Fibroblast of the conjunctiva (primary cell): ENCODE measurements at places on chromosomes 7 and 10.
A peak's percentile ranks its signal among the peaks of the same experiment; 100 is the strongest.

DNA sequence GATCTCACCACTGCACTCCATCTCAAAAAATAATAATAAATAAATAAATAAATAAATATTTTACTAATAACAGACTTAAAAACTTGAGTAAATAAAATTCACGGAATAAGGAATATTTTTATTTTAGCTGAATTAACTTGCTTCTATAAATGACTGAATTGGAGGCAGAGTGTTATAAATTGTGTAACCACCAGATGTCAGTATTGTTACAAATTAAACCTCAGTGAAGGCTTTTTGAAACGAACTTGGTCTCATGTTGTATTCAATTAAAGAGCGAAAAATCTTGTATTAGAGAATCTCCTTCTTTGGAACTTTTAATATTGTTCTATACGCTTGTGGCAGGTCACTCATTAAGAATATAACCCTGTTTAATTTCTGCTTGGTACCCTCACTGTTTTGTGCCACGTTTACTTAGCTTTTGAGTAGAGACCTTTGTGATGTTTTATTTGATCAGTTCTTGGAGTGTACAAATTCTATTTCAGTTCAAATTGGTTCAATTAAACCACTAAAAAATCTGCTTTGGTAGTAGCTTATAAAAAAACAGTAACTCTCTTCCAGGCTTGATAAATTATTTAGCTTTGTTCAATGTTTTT, 45.6 kb upstream of the SCIN start:
- peak; percentile 43 for DNase-seq

DNA sequence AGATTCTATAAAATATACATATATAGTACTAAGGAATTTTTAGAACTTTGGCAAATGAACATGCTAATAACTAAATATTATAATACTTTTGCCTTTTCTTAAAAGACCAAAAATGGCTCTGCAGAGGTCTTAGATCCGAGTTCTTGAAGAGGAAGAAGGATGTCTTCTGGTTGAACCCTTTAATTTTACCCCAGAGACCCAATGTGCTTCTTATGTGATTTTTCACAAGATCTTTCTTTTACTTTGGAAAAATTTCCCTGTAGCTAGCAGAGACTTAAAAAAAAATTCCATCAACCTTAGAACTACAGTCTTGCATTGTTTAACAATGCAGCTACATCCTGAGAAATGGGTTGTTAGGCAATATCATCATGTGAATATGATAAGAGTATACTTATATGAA, 663.2 kb downstream of the PARD3 start:
- no peak for DNase-seq

- DNase-seq = no peak
These were observed 380.7 kb upstream of the SHH start for GRCh38 chr7:156192921-156193320.

- DNase-seq = no peak
These were observed 4.9 kb downstream of the GNB2 start for GRCh38 chr7:100678291-100678984.

DNA sequence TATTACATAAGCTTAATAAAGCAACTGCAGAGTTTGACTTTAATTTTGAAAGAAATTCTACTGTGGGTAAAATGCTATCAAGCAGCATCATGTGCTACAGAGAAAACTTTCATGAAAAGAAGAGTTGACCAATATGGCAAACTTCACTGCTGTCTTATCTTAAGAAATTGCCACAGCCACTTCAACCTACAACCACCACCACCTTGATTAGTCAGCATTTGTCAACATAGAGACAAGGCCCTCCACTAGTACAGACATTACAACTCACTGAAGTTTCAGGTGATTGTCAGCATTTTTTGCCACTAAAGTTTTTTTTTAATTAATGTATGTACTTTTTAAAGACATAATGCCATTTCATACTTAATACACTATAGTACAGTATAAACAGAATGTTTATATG, 350.3 kb downstream of the HPSE2 start:
- DNase-seq = no peak

DNA sequence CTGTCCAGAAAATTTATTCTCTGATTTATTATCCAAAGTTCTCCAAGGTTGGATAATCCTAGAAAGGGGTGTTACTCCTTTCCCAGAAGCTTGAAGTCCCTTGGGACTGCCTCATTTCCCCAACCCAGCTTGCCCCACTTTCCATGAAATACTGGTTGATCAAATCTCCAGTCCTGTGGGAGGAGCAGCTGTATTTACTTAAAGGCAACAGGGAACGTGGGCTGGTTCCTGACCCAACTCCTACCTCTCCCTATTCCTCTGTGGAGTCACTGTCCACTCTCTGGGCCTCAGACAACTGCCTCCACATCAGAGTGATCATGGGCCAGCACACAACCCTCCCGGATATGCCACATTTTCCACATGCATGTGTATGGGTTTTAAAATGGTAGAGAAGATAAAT, 166.2 kb upstream of the PRR15 start:
- no peak for DNase-seq

DNA sequence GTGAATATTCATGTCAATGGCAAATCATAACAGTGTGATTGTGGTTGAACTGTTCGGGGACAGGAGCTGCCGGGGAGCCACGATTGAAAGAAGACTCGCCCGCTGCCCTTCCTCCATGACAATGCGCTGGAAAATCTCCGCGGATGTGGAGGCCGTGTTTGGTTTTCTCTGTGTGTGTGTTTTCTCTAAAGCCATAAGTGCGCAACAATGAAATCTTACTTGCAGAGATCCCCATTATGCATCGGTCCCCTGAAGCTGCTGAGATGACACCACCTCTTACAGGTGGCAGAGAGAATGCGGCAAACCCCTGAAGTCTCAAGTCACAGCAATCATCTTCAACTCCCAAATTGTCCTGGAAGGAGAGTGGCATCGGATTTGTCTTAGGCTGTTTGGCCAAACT, 442.3 kb upstream of the MKI67 start:
- DNase-seq = no peak

GRCh38 chr7:126222782-126223181, 1030.0 kb downstream of the GRM8 start:
- DNase-seq = no peak

- DNase-seq = no peak
These were observed 169.2 kb upstream of the LYZL2 start for GRCh38 chr10:30798646-30799185.

DNA sequence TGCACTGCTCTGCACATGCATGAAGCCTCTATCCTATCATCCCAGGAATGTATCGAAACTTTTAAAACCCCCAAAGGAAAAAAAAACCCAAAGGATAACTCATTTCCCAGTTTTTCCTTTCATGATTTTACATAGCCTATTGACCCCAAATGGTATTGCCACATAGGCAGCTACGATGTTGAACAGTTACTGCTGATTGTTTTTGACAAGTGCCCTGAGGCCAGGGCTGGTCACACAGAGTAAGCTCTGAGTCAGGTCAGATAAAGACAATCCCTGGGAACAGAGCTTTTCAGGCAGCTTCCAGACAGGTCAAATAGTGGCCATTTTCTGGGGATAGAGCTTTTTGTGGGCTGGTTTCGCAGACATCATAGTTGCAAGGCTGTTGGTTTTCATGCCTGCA, 52.1 kb downstream of the MYL10 start:
- DNase-seq = no peak

GRCh38 chr10:102657984-102658724, 13.9 kb downstream of the TRIM8 start:
- no peak for DNase-seq

DNA sequence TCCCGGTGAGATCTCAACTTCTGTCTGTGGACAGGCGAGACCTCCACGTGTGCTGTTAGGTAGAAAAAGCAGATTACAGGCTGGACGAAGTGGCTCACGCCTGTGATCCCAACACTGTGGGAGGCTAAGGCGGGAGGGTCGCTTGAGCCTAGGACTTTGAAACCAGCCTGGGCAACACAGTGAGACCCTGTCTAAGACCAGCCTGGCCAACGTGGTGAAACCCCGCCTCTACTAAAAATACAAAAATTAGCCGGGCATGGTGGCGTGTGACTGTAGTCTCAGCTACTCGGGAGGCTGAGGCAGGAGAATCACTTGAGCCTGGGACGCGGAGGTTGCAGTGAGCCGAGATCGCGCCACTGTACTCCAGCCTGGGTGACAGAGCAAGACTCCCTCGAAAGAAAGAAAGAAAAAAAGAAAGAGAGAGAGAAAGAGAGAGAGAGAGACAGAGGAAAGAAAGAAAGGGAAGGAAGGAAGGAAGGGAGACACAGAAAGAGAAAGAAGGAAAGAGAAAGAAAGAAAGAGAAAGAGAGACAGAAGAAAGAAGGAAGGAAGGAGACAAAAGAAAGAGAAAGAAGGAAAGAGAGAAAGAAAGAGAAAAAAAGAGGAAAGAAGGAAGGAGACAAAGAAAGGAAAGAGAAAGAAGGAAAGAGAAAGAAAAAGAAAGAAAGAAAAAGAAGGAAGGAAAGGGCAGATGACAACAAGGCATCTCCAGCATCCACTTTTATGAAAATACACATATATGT, 29.6 kb upstream of the SUN1 start:
- DNase-seq = no peak

DNA sequence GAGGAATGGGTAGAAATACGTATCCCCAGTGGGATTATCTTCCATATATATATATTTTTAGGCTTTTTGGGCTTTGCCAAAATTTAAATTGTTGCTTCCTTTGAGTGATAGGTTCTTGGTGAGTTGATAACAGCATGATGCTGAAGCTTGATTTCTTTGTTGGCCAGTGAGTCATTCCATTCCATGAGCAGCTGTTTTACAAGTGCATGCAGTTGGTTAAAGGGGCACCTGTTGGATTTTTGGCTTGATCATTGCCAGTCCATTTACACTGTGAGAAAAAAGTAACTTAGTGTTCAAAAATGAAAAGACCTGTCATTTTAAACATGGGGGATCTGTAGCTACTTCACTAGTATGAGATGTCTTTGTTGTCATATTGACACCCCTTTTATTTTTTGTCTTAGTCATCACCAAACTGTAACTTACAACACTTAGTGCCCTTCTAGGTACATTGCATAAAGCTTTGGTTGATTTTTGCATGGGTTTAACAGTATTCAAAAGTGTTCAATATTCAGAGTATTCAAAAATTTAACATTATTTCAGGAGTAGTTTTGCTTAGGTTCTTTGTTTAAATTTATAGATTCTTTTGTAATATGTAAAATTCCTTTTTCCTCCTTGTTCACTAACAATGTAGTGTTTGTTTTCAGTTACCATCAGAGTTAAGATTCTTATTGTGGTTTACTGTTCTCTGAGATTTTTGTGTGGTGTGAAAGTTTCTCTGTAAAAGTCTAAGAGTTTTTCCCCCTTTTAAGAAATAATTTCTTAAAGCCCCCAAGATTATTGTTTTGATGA, 8.8 kb downstream of the AKAP9 start:
- no peak for DNase-seq

DNA sequence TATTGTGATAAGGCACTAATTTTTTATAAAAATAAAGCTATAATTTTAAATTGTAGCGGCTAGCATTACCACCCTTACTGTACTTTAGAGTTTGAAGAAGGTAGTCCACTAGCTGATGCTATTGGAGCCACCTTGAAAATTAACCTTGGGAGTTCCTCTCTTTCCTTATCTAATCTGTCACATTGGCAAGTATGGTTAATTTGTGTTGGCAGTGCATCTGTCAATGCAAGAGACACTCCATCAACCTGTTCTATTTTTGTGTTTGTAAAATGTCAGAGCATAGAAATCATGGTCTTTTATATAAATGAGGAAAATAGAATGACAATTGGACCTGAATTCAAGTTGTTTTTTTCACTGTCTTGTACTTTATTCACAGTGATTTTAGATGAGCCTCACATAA, 20.5 kb downstream of the GLCCI1 start:
- DNase-seq = no peak

- no peak for DNase-seq
These were observed 36.0 kb upstream of the PIK3AP1 start for GRCh38 chr10:96756111-96756903.

GRCh38 chr7:29763266-29763665, 43.0 kb upstream of the WIPF3 start:
- DNase-seq = no peak

DNA sequence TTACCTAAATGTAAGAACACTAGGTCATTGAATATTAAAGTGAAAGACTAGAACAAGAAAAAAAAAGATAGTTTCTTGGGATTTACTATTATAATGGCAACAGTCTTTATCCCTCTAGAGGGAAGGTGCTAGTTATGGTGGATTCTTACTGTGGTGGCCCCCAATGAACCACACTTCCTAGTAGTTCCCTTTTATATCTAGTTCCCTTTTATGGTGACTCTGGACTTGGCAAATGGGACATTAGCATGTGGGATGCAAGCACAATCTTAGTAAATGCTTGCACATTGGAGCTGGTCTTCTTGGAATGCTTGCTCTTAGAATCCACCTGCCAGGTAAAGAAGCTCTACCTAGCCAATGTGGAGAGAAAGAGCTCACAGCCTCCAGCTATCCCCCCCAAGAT, 430.2 kb downstream of the LRMDA start:
- no peak for DNase-seq

DNA sequence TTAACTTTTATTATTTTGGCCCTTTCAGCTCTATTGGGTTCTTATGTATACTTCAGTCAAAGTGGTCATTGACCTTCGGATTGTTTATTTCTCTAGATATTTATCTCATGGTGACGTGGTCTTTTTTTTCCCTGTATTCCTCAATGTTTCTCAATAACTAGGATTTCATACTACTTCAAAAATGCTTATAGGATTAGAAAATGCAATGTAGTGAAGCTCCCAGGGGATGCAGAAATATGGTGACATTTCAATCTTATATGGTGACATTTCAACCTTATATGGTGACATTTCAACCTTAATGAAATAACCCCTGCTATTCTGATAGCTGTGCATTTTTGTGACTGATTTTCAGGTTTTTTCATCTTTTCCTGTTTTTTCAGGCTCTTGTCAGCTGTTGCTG, 51.4 kb downstream of the CHRM2 start:
- DNase-seq = no peak

DNA sequence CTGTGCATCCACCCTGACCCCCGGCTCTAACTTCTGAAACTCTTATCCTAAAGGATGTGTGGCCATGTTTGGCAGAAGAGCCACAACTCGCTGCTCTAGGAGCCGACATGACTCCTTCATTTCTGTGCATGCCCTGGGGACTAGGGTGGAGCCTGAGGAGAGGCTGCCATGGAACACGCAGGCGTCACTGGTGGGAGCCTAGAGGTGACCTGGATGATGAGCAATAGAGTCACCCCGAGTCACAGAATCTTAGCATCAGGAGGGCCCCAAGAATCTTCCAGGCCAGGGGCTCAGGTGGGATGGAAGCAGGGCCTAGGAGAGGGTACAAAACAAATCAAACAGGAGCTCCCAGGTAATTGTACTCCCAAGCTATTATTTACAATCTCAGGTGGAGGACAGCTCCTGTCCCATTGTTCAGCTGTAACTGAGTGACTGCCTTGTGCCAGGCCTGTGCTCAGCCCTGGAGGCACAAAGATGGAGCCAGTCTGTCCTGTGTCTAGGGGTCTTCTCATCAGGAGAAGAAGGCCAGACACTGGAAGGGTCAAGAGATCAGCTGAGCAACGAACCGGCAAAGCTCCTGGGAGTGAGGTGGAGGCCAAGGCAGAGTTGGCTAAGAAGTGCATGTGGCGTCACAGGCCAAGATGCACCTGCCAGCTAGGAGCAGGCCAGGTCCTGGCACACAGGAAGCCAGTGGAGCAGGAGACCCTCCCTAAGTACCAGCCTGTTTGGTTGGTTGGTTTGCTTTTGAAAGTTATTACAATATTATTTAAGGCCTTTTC, 5.8 kb upstream of the ZNF22 start:
- DNase-seq = no peak

GRCh38 chr7:37491919-37492694, 43.4 kb upstream of the ELMO1 start:
- no peak for DNase-seq
